Smooth muscle cell of bladder (primary cell): ENCODE measurements at places on chromosomes 5 and 9. TPM values are rescaled to one million over a fixed set of nuclear protein-coding genes. Genes with fewer than 3 reads are reported as not detected.

The TBC1D9B gene
- total RNA-seq = 41.5 and 53.5 TPM in 2 replicates

The ISCA1 gene
- total RNA-seq = 17.6 and 25.2 TPM in 2 replicates

The CCDC171 gene
- total RNA-seq = 1.7 and 2.3 TPM in 2 replicates

The MPDZ gene
- total RNA-seq = 47.5 and 81.4 TPM in 2 replicates

The SLC6A18 gene
- not detected in 2 replicates for total RNA-seq
